ENCODE measurements at places on chromosomes 2 and 18.

- no peak for DNase-seq
Observed at GRCh38 chr18:48931680-48932461, 18.9 kb downstream of the SMAD7 start.

DNA sequence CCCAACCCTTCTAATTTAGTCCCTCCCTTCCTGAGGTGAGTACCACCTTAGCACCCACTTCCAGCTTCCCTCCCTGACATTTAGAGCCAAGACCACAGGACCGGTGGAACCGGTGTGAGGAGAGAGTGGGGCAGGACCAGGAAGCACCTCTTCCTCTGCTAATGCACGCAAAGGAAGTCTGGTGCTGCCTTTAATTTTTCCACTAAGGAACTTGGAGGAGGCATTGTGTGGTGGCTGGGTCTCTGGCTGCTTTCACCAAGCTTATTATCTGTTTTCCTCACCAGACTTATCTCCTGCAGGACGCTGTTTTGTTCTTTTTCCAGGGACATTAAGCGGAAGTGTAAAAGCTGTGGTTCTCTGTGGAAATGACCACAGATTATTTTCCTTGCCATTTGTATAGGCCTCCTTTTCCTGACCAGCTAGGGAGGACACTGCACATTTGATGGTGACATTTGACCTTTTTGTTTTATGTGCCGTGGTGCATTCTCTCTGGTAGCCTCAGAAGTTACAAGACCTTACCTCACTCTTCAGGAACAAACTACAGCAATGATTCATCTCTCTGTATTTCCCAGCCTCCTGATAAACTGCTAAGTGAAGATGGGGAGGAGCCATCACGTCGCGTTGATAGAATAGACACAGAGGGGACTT lies 39.8 kb upstream of the SPTBN1 start:
- DNase-seq = no peak

DNA sequence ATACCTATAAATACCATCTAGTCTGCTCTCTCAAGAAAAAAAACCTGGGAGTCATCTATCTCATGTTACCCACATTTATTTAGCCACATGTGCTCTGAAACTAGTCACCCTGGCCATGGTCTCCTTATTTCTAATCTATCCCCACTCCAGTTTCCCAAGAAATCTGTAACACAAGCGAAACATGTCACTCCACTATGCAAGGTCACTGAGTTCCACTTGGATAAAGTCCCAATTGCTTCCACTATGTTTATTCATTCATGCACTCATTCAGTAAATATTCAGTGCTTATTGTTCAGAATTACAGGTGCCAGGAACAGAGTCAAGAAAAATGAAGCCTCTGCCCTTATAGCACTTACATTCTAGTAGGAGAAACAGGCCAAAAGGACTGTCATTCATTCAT lies 369.4 kb upstream of the CYRIA start:
- no peak for DNase-seq

- no peak for DNase-seq
Observed at GRCh38 chr2:158131919-158132566, 30.4 kb downstream of the UPP2 start.

GRCh38 chr2:147688242-147688641 lies 156.6 kb upstream of the ACVR2A start:
- no peak for DNase-seq

DNA sequence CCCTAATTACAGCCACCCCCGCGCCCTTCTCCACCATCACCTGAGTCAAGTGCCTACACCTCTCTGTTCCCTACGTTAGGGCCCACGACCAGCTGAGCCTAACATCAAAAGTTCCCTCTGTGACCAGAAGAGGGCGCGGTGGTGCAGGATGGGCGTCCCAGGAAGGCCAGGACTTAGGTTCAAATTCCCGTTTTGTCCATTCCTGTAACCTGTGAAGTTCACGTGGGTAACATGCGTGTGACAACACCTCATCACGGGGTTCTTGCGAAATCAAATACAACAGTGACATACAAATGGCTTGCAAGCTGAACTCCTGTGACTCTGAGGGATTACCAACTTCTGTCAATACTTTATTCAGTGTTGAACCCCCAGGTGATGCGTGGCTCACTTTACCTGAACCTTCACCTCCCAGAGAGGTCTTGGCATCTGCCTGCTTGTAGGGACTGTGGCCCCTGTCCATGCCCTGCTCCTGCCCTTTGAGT lies 207.9 kb downstream of the ARL4C start:
- DNase-seq = peak; percentile 35

- no peak for DNase-seq
Observed at GRCh38 chr2:145751155-145751554, 1231.2 kb upstream of the ZEB2 start.

DNA sequence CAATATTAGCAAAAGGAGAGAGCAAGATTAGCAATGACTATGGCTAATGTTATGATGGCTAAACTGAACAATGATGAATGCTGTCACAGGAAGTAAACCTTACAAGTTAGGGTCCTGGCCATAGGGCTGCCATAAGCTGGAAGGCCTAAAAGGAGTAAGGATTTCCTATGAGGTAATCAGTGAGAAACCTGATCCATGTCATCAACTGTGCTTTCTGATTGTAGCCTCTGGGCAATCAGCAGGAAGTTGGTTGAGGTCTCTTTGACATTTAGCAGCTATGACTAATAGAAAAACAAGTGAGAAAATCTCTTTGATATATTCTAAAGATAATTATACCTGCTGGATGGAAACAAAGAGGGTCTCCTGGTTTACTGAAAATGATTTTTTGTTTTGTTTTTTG lies 193.0 kb downstream of the RAB3GAP1 start:
- no peak for DNase-seq

GRCh38 chr2:26772064-26773001 lies 8.2 kb downstream of the SLC35F6 start:
- DNase-seq = no peak

DNA sequence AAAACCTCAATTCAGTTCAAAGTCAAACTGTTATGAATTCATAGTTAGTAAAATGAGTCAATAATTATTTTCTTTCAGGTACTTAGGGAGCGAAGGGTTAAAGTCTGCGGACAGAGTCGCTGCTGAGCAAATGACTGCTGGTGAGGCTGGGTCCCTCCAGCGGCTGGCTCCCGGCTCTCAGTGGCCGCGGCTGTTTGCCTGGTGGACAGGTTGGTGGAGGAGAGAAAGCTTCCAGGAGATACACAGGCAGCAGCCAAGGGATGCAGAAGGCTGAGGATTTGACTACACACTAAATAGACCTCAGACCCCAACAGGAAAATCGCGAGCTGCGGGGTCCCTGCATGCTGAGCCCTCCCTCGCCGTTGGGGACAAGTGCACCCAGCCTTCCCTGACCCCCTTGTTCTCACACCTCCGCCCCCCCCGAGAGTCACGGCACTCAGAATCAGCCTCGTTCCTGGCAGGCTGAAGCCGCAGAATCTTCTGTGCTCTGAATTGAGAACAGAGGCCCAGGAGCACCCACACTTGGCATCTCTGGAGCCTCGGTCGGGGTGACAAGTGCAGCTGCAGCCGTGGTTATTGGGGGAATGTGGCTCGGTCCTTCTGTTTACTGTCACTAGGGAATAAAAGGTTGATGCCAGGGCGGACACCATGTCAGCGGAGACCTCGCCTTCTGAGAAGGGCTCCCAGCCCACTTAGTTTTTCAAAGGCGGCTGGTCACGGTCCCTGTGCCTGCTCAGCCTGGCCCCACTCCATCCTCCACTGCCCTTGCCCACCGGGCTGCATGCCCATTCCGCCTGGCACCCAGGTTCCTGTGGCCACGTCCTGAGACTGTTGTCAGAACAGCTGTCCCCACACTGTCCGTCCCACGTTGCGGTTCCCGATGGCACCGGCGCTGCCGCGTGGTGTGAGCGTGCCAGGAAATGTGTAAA lies 74.0 kb downstream of the SLC66A2 start:
- DNase-seq = no peak

- DNase-seq = no peak
Observed at GRCh38 chr2:220068846-220069245, 441.4 kb downstream of the SLC4A3 start.

- DNase-seq = no peak
Observed at GRCh38 chr2:6635296-6635695, 230.4 kb downstream of the CMPK2 start.

GRCh38 chr2:132692816-132693215 lies 22.8 kb upstream of the LYPD1 start:
- no peak for DNase-seq

DNA sequence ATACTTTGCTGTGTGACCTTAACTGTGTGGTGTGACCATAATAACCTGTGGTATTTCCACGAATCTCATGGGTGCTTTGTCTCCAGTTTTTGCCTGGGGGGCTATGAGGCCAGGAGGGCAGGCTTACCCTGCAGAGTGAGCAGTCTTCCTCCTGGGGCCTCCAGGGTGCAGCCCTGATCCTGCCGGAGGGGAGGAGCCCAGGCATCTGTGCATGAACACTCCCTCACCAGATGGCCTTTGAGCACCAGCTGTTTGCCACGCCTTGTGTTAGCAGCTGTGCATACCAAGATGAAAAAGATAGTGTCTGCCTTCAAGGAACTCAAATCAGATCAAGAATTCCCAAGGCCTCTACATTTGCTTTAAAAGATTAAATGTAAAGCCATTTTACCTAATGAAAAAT lies 75.0 kb upstream of the RBM44 start:
- no peak for DNase-seq

- DNase-seq = no peak
Observed at GRCh38 chr2:62956651-62957050, 94.0 kb upstream of the OTX1 start.

- DNase-seq = peak; percentile 53
Observed at GRCh38 chr2:13015532-13016320, 299.0 kb downstream of the TRIB2 start.

- no peak for DNase-seq
Observed at GRCh38 chr2:236107942-236108625, 60.1 kb downstream of the GBX2 start.

GRCh38 chr2:11406267-11406957 lies 59.5 kb downstream of the E2F6 start:
- no peak for DNase-seq

DNA sequence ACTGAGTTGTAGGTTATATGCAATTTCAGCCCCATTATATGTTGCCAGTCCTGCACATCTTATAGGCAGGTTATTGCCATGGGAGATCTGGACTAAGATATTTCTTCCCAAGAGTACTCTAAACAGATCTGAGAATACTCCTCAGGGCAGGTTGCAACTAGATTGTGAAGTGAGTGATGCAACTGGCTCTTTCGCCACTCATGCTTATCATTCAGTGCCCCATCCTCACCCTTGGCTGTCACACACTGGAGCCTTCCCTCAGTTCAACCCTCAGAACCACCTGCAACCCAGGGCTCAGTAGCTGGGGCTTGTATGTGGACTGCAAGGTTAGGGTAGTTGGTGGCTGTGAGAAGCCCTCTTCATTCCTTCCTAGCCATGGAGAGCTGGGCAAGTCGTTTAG lies 14.1 kb downstream of the MERTK start:
- DNase-seq = no peak

DNA sequence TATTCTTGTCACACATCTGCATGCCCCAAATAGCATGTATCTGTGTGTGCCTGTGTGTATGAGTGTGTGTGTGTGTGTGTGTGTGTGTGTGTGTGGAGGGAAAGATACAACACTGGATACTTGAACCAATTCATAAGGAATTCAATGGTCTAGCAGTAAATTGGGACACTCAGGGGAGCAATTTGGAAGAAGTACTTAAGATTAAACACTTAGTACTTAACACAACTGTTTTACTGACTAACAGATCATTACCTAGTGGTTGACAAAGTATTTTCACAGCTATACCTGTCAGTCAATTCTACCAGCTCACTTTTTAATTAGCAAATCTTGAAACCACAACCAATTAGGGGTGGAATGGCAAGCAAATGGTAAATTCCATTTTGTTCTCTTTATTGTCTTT lies 1024.1 kb downstream of the TMEM182 start:
- DNase-seq = no peak

DNA sequence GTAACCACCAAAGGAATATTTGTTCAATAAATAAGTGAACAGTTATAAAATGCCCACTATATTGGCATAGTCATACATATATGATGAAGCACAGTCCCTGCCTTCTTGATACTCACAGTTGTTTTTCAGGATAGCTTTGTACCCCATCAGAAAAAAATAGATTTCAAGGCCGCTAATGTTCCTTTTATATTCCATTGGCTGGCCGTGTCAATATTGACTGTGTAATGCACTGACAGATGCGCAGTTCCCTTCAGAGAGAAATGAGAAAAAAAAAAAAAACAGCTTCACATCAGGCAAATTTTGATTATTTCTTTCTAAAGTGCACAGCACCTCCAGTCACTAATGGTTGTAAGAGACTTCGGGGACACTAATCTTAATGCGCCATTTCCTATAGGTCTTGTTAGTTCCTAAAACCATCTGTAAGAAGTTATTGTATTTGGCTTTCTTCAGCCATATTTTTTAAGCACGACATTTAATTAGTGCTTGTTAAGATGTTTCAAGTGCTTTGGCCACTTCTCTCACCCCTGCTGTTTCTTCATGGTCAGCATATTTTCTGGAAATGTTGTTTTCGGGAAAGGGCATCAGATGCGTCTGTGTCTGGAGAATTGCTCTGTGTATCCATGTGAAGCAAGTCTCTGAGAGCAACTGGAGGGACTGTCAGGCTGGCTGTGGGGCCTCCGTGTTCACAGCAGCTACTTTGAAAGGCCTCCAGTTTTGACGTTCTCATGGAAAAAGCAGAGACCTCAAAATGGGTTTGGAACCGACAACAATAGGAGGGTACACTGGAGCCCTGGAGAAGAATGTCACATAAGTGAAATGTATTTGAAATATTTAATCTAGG lies 378.3 kb downstream of the MTX2 start:
- no peak for DNase-seq

- DNase-seq = no peak
Observed at GRCh38 chr18:1483385-1483784, 578.7 kb downstream of the ADCYAP1 start.

- DNase-seq = no peak
Observed at GRCh38 chr18:12362473-12363174, 14.4 kb downstream of the AFG3L2 start.

GRCh38 chr2:55776479-55776878 lies 82.8 kb upstream of the PNPT1 start:
- no peak for DNase-seq

- DNase-seq = no peak
Observed at GRCh38 chr2:177020524-177021119, 192.0 kb upstream of the HNRNPA3 start.
